ENCODE measurements at places on chromosomes 12 and 14.
A peak's percentile ranks its signal among the peaks of the same experiment; 100 is the strongest.

DNA sequence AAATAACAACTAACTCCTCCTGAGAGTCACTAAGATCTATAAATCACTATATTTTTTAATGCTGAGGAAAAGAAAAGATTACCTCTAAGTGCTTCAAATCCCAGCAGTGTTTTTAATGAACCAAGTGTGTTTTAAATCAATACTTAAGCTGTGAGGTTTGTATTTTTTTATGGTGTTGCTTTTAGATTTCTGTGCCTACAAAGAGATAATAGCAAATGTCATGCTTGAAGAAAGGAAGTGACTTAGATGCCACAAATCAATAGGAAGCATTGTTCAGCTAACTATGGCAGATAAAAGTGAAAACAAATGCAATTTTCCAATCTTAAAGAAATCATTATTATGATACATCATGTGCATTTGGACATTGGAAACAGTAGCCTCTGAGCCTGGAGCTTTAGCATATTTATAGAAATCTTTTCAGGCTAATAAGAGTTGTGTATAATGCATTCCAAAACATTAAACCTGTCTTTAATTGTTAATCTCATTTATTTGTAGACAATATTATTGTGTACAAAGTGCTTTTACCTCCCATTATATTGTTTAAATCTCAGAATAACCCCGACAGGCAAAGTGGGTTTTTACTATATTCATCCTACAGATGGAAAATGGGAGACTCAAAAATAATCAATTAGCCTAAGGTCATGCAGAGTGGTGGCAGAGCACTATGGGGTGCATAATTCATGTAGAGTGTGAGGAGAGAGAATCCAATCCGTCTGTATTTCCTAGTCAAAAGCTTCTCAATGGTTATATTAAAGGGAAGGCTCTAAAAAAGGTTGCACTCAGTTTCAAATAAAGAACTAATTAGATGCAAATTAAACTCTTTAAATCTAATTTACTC lies 486.2 kb downstream of the NAV3 start:
- no peak for DNase-seq

DNA sequence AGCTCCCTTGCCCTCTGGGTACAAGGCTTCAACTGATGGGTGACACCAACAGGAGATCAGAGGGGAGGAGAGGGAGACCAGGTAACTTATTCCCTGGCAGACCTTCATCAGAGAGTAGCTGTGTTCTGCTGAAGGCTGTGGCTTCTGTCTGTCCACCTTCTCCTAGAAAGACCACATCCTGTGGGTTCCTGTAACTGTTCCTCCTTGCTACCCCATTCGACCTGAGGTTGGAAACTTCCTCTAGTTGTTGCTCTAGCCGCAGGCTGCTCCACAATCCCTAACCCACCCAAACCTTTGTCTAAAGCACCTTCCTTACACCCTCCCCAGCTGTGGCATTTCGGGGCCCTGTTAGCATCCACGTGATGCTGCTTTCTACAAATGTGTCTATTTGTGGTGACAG lies 454.2 kb downstream of the DPF3 start:
- DNase-seq: peak; percentile 38

GRCh38 chr14:98085751-98086150 lies 1186.2 kb downstream of the BCL11B start:
- DNase-seq: no peak

- DNase-seq: no peak
Measured at GRCh38 chr12:6935371-6936193, 7.8 kb downstream of the ATN1 start.

DNA sequence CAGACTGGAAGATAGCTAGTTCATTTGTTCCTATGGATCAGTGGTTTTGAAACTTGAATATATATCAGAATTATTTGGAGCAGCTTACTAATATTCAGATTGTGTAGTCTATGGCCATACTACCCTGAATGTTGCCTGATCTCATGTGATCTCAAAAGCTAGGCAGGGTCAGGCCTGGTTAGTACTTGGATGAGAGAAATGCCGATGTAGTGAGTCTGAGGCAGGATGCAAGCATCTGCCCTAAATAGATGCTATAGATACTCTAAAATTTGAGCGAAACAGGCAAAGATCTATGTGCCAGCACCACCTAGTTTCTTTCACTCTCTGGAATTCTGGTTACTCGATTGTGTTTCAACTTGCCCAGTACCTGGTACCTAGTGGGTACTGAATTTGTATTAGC lies 40.9 kb downstream of the FRMD6 start:
- no peak for DNase-seq

- no peak for DNase-seq
Measured at GRCh38 chr12:3222979-3223378, 145.8 kb downstream of the TSPAN9 start.

DNA sequence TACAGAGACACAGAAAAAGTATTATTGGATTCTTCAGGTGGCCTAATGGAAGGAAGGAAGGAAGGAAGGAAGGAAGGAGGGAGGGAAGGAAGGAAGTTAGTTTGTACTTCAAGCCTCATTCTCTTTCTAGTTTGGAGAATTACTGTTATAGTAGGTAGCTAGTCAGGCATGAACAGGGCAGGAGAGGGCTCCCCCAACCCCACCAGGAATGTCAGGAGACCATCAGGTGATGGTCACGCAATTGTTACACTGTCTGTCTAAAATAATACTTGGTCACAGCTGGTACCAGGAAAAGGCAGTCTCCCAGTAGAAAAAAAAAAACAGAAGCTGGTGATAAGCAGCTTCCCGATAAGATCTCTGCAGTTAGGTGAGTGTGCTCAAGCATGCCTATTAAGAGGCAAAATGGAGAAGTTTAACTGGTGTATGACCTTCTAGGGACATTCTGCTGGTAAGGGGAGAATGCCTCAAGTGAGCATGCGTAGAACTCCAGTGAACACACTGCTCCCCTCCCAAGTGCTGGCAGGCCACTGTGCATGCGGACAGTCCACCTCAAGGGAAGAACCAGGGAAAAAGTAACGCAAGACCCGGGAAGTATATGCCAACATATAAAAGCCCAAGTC lies 358.4 kb upstream of the SOX5 start:
- DNase-seq: peak; percentile 4

GRCh38 chr14:87615822-87616679 lies 376.9 kb downstream of the GALC start:
- peak; percentile 62 for DNase-seq

DNA sequence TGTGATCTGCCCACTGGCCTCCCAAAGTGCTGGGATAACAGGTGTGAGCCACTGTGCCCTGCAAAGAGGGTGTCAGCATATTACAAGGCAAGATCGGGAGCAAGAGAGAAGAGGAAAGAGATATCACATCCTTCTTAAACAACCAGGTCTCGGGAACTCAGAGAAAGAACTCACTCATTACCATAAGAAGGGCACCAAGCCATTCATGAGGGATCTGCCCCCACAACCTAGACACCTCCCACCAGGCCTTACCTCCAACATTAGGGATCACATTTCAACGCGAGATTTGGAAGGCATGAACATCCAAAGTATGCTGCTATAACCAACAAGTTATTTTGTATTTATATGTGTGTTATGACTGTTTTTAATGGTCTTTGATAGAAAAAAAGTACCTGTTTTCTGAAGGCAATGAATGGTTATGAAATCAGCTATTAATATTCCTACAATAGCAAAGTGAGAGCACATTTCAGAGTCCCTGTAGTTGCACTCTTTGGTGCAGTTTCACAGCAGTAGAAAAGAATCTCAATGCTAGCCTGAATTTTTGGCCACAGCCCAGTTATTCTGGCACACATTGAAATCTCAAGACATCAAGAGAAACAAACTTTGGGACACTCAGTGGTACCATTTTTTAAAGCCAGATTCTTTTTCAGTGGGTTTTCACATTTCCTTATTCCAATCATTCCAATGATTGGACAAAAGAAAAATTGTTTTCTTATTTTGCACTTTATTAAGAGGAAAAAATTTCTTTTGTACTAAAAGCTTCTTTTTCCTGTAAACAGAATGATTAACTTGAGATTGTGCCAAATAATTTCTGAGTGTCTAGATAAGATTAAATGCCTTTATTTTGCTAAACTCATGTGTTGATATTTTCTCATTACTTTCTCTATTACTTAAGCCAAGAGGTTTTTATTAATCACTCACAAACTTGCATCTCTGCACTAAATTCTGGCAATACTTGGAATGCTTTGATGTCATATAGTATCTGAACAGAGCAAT lies 582.6 kb upstream of the ATP2B1 start:
- DNase-seq: no peak

DNA sequence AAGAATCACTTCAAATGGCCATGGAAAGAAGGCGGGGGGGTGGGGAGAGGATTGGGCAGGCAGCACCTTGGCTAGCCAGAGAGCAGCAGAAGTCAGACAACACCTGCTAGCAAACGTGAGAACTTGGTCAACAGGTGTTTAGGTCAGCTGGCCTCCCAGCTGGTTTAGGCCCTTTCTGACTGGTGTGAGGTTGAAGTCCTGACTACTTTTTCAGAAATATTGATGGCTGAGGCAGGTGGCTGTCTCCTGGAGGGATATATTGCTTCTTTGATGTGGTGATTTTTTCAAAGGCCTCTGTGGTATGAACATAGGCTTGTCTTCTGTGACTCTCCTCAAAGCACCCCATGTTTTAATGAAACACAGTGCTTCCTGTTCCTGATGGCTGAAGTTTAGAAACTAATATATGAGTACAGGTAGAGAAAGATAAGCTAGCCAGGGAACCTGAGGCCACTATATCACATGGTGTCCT lies 238.2 kb upstream of the SSTR1 start:
- no peak for DNase-seq

GRCh38 chr12:96501133-96501761 lies 11.9 kb downstream of the CFAP54 start:
- DNase-seq: no peak

GRCh38 chr14:63513756-63514155 lies 29.4 kb downstream of the PPP2R5E start:
- no peak for DNase-seq

- DNase-seq: no peak
Measured at GRCh38 chr12:18332173-18332572, 70.9 kb downstream of the PIK3C2G start.

DNA sequence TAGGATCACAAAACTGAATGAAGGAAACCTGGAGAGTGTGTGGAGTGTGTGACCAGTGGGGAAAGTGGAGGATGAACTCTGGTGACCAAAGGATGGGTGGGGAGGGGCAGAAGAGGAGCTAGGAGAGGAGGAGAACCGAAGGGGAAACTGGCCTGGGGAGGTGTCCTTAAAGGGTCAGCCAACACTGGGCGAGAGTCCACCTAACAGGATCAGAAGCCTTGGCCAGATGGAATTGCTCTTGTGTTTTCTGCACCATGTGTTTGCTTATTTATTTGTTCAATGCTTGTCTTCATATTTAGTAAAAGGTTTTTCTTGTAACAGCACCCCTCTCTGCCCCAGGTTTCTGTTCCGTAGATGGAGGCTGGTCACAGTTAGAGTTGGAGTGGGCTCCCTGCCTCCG lies 34.5 kb upstream of the ATP23 start:
- DNase-seq: no peak

DNA sequence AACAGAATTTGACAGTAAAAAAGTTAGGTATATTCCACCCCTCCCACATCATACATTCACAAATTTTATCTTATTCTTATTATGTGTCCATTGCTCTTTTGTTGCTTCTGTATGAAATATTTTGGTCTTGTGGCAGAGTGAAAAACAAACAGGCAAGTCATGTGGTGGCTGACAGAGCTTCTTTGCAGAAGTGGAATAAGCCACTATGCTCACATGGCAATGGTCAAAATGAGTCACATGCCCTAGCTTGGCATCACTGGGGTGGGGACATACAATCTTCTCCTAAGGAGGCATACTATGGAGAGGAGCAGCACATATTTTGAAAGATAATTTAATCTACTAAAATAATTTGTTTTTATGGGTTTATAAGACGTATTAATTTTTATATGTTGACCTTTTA lies 27.7 kb upstream of the CMA1 start:
- DNase-seq: no peak

GRCh38 chr12:57549203-57549908 lies 488 bp upstream of the KIF5A start:
- DNase-seq: no peak

- DNase-seq: no peak
Measured at GRCh38 chr14:70239802-70240201, 51.1 kb upstream of the SLC8A3 start.

DNA sequence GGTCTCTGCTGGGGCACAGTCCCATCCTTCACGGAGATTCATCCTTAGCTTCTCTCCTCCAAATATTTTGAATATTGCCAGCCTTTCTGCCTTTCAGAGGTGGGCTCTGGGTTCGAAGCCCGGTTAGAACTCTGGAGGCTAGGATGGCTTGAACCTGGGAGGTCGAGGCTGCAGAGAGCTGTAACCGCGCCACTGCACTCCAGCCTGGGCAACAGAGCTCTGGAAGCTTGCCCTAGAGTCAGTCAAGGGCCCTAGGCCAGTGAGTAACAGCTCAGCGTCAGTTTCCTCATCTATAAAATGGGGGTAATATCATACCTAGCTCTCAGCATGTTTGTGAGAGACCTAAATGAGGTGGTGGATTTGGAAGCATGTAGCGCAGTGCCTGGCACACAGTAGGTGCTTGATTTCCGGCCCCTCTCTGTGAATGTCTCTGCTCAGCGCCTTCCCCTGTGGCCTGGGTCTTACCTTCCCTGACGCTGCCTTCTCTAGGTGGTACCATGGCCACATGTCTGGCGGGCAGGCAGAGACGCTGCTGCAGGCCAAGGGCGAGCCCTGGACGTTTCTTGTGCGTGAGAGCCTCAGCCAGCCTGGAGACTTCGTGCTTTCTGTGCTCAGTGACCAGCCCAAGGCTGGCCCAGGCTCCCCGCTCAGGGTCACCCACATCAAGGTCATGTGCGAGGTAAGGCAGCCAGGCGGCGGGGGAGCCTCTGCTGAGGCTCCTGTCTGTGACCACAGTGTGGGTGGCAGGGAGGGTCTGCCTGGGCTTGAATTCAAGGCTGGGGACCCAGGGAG lies 3.4 kb downstream of the PTPN6 start:
- no peak for DNase-seq

DNA sequence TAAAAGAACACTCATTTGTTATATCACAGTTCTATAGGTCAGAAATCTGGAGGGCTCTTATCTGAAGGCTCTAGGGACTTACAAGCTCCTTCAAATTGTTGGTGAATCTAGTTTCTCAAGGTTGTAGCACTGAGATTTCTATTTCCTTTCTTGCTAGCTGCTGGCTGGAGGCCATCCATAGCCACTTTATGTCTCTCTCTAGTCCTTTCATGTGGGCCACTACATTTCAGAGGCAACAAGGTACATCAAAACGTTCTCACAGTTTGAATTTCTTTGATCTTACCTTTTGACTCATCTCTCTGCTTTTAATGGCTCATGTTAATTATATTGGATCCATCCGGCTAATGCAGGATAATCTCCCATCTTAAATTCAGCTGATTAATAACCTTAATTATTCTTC lies 286.8 kb downstream of the DIO2 start:
- DNase-seq: no peak

DNA sequence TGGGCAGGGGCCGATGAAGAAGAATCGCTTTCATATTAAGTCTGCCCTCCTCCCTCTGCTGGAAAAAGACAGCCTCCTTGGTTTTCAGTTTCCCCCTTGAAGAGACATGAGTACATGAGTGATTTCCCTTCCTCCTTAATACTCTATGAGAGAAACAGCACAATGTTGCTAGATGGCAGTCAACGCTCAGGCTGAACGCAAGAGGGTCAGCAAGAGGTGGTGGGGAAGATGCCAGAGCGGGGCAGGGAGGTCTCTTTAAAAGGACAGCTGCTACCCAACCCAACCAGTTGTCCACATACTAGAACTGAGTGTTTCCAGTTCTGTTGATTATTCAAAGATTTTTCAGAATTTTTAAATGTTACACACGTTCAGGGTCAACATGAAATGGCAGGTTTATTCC lies 22.8 kb downstream of the CRACR2A start:
- DNase-seq: no peak

- no peak for DNase-seq
Measured at GRCh38 chr14:100788942-100789341, 37.0 kb upstream of the MEG3 start.

GRCh38 chr14:77036484-77037214 lies 8.1 kb upstream of the IRF2BPL start:
- DNase-seq: no peak

All from Kasumi-1 (cell line).